ENCODE measurements at places on chromosomes 7 and 10.

DNA sequence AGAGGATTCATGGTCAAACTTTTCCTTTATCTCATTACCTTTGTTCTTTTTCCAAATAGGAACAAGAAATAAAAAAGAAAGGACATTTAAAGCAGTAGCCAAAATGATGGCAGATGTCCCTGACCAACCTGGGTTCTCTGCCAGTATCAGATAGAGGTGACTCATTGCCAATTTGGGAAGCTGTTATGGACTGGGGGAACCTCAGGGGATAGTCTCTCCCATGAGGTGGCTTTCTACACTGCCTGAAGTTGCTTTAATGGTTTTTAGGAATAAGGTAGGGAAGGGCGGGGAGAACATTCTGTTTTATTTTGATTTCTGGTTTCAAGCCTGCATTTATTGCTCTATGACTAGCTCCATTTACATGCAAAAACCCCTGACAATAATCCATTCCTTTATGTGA, 457.9 kb upstream of the TPK1 start:
- DNase-seq = no peak

- DNase-seq = no peak
Measured at GRCh38 chr10:73872190-73872710, 2.1 kb downstream of the CAMK2G start.

DNA sequence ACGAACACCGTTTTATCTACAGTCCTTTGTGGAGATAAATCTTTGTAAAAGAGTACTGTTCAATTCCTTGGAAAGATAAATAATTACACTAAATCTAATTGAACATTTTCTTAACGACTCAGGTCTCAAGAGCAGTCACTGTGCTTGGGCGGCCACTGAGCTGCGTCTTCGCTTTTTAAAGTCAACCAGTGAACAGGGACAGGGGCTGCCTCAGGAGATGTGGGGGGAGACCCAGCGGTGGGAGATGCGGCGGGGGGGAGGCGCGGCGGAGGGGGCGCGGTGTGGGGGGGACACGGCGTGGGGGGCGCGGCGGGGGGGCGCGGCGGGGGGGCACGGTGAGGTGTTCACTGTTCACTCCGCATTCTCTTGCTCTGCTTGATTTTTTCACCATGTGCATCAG, 39.8 kb downstream of the CAMK2B start:
- DNase-seq = no peak

- no peak for DNase-seq
Measured at GRCh38 chr10:117675514-117676055, 133.0 kb downstream of the EMX2 start.

DNA sequence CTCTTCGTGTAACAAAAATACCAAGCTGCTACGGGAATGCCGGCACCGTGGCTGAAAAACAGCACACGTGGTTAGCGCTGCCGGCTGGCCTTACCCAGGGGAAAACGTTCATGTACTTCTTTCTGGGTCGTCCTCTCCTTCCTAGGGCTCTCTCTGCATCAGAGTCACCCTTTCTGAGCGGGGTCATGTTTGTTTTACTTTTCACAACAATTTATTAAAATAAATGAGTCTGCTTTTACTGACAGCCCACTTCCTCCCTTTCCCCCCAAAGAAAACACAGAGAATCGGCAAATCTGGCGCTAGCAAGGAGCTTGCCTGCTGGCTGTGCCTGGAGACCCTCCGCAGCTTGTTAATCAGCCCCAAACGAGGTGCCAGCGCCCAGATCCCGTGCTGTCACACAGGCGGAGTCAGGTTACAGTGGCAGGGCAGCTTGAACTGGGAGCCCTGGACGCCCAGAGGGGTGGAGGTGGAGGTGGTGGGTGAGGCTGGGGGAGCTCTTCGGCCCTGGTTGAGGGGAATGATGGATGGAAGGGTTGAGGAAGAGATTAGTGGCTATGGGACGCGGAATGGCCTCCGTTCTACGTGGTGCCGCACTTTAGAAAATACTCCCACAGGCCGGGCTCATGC, 162.2 kb upstream of the TNS3 start:
- no peak for DNase-seq

GRCh38 chr7:35701287-35701900, 6.5 kb upstream of the HERPUD2 start:
- no peak for DNase-seq

DNA sequence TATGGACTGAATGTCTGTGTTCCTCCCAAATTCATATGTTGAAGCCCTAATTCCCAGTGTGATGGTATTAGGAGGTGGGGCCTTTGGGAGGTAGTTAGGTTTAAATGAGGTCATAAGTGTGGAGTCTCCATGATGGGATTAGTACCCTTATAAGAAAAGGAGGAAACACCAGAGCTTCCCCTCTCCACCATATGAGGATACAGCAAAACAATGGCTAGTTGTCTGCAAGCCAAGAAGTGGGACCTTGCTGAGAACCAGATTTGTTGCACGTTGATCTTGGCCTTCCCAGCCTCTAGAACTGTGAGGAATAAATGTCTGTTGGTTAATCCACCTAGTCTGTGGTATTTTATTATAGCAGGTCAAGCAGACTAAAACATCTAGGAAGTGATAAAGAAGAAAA, 102.2 kb downstream of the AHCYL2 start:
- DNase-seq = no peak

- no peak for DNase-seq
Measured at GRCh38 chr10:7251696-7252465, 159.0 kb downstream of the SFMBT2 start.

- no peak for DNase-seq
Measured at GRCh38 chr10:48791267-48791928, 106.7 kb downstream of the WDFY4 start.

DNA sequence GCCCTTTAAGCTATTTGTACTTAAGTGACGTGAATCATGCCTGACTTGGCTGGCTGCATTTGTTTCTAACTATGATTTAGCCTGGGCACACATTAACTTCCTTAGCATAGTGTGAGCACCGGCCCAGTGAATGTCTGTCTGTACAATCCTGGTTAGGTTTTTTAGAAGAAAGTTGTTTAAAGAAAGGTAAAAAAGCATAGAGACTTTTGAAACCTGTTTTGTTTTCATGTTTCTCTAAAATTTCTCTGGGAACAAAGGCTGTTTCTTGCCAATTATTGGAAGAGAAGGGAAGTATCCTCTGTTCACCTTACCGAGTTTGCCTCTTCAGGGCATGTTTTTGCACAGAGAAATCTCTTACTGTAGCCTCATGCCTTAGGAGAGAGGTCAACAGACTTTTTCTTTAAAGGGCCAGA, 42.9 kb upstream of the MET start:
- no peak for DNase-seq

DNA sequence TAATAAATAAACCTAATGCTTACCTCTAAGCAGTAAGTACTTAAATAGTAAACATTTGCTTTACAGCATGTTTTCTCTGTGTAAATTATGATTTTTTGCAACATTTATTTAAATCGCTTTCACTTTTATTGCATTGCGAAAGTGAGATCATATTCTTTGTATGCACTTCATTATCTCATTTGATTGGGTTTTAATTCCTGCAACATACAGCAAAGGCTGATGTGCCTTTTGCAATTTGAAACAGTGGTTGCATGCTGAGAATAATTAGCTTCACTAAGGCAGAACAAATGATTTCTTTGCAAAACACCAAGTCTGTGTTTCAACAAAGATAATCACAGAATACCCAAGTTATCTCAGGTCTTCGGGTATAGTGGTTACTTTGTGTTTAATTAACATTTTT, 16.3 kb upstream of the THSD7A start:
- DNase-seq = no peak

DNA sequence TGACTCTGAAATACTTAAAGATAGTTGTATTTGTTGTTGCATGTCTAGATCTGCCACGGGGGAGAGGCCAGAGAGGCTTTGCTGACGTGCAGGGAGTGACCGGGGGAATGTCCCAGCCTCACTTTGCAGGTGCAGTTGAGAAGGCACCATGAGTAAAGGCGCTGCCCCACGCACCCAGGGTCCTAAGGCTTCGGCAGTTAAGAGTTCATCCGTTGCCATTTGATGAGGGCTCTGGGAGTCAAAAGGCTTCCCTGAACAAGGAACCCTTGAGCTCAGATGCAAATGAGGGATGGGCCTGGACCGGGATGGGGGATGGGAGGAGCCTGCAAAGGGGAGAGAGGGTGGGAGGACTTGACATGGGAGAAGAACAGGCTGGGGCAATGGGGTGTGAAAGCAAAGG, 20.4 kb downstream of the PPP2R2D start:
- DNase-seq = no peak
